ENCODE measurements at places on chromosomes 12 and 14.

DNA sequence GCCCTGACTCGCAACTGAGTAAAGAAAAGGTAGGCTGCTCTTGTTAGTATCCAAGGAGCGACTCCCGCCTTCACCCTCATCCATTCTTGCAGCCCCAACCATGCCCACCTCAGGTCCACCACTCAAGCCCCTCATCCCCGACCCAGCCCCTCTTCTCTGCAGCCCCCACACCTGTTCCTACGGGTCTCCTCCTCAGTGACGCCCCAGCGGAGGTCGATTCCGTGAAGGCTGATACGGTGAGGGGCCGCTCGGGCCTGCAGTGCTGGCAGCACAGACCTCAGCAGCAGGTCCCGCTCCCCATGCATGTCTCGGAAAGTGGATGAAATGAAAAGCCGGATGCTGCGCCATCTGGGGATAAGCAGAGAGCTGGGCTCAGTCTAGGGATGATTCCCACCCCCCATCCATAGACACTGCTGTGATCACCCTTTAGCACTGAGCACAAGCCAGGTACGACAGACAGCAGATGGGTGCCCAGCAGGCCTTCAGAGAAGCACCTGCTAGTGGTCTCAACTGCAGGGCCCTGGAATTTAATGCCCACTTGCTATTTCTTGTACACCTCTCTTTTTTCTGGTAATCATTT is 26.9 kb downstream of the TEP1 start:
- DNase-seq, result no peak

GRCh38 chr12:20711846-20712245 is 16.7 kb downstream of the SLCO1C1 start:
- DNase-seq, result no peak

GRCh38 chr12:12511895-12512711 is 50.6 kb downstream of the DUSP16 start:
- DNase-seq, result no peak

DNA sequence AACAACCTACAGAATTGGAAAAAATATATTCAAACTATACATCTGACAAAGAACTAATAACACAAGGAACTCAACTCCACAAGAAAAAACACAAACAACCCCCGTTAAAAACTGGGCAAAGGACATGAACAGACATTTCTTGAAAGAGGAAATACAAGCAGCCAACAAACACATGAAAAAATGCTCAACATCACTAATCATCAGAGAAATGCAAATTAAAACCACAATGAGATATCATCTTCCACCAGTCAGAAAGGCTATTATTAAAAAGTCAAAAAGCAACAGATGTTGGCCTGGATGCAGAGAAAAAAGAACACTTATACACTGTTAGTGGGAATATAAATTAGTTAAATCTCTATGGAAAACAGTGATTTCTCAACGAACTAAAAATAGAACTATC is 82.6 kb upstream of the CCDC91 start:
- no peak for DNase-seq

GRCh38 chr14:55103971-55104954 is 24.8 kb upstream of the LGALS3 start:
- no peak for DNase-seq

GRCh38 chr12:53683494-53683893 is 7.6 kb upstream of the ATP5MC2 start:
- DNase-seq, result no peak

DNA sequence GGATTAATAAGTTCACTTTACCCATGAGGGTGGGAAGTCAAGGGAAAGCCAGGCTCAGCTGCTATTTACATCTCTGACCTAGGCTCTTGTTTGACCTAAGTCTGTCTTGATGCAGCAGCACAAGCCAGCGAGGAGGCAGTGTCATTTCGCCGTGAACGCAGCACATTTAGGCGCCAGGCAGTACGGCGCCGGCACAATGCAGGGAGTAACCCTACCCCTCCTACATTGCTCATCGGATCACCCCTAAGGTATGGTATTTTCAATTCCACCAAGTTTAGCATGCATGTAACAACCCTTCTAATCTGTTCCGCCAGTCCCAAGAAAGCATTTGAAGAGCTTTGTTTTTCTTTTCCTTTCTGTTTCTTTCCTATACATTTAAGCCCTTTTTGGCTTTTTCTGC is 81.2 kb downstream of the PCNX1 start:
- DNase-seq, result no peak

DNA sequence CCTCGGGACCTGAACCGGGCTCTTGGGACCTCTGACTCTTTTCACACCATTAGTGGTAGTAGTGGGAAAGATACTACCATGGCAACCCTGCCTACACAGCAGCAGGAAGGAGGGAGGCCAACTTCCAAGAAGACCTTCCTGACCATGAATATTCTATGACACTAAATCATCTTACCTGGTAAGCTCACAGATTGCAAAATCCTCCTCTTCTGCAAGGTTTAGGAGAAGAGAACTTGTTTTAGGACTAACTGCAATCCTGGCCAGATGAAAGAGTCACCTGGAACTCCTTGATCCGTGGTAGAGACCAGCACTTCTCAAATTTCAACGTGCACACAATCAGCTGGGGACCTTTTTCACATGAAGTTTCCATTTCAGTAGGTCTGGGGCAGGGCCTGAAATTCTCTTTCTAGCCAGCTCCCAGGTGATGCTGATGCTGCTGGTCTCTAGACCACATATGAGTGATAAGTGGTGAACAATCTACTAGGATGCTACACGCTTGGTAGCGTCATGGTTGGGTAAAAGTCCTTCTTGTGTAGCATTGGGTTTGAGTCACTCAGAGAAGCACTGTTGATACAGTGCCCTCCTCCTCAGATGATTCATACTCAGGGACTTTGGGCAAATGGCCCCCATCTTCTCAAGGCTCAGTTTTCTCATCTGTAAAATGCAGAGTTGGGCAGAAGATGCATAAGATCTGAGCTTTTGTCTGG is 35.6 kb upstream of the FICD start:
- no peak for DNase-seq

- no peak for DNase-seq
Observed at GRCh38 chr12:15601210-15601800, 187.9 kb downstream of the EPS8 start.

DNA sequence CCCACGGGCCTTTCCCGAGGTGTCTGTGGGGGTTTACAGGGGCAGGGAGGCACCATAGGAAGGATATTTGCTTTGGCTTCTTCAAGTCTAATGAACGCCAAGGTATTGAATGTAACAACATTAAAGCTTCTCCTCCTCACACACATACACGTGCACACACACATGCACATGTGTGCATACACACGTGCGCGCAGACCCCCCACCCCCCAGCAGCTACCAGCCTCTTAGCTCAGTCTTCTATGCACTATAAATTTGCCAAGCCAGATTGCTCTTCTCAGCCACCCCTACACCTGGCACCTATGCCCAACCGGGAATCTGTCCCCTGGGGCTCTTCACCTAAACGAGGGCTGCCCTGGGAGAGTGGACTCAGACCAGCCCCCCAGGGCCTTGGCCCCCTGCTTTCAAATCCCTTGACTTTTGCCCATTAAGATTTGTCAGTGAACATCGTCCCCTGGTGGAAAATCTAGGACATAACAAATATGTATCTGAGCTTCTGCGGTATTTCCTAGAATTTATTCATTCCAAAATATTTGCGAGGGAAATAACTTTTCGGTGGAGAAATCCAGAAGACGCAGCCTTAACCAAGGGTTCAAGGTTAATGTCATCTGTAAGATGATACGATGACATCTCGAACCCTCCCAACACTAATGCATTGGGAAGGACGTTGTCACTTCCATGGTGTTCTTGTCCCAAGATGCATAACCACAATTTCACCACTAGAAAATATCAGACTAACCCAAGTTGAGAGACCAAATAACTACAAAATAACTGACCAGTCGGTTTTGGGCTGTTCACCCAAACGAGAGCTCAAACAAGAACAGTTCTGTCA is 330.4 kb downstream of the MED13L start:
- no peak for DNase-seq

DNA sequence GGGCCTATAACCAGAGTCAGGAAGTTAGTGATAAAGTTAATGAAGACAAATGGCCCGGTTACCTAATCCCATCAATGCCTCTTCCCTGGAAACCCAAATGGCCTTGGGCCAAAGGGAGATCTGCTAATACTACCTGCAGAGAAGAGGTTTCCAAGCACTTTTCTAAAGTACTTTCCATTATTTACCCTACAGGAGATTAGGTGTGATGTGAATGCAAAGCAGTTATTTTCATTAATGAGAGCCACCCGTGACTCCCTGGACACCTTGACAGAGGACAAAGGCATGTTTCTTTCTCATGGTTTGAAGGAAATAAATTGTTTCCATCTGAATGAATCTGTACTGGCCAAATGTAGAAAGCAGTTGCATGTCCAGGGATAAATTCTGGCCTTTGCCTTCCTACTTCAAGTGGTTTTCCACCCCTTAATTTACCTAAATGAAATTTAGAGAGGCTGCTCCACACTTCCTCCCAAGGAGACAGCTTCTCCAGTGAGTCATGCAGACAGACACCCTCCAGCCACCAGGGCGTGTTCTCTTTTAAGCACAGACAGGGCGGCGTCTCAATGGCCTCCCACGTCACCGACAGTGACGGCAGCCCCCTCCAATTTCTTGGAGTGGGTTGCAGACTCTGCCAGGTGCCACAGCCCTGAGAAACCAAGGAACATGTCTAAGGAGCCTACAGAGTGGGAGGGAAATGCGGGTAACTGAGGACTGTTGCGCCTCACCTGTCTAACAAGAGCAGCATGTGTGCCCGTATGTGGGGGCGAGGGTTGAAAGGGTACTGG is 43.9 kb upstream of the GNPNAT1 start:
- DNase-seq, result no peak

GRCh38 chr12:1436015-1436414 is 158.4 kb downstream of the FBXL14 start:
- no peak for DNase-seq

GRCh38 chr12:95838125-95838524 is 20.6 kb upstream of the SNRPF start:
- no peak for DNase-seq

DNA sequence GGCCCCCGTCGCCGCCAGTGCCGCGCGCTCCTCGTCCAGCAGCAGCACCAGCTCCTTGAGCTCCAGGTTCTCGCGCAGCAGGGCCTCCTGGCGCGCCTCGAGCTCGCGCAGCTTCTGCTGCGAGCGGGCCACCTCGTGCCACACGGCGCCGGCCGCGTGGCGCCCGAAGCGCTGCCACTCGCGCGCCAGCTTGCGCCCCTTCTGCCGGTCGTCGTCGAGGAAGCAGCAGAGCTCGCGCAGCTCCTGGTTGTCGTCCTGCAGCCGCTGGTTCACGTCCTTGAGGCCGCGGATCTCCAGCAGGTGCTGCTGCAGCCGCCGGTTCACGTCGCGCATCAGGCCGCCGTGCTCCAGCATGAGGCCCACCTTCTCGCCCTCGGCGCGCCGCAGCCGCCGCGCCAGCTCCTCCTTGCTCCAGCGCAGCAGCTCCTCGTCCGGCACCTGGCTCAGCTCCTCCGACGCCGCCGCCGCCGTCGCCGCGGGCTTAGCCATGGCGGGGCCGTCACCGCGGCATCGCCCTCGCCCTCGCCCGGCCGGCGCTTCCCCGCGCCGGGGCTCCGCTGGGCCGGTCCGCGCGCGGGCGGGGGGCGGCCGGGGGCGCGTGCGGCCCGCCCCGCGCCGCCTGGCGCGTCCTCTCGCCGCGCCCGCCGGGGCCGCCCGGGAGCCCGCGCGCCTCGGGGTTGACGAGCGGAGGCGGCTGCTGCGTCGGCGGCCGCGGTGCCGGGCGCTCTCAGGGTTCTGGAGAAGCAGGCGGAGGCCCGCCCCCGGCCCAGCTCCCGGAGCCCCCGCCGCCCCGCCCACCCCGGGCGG is at the start of gene CCDC85C:
Gene CCDC85C (minus strand): TSS at position 737 of the 807 bp plus-strand sequence. CDS start 248 bp downstream, at position 489.
- peak; percentile 59 for DNase-seq

GRCh38 chr12:124940393-124941169 is 26.1 kb upstream of the UBC start:
- peak; percentile 78 for DNase-seq

GRCh38 chr12:52186118-52186840 is 5.5 kb downstream of the KRT80 start:
- no peak for DNase-seq

- DNase-seq, result no peak
Observed at GRCh38 chr14:89167705-89168104, 249.3 kb downstream of the FOXN3 start.

DNA sequence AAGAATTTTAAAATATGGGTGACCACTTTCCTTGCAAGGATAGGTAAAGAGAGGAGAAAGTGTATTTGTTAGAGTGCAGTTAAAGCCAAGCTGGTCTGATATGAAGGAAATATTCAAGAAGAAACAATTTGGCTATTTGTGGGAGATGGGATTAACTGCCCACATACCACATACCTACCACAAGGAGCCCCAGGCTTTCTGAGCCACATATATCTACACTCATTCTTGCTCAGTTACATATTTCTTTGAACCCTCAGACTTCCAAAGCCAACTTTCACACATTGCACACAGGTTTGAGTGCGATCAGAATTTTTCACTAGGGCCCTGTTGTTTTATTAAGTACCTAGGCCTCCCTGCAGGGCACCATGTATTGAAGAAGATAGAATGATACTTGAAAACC is 330.2 kb downstream of the ZFP36L1 start:
- no peak for DNase-seq

DNA sequence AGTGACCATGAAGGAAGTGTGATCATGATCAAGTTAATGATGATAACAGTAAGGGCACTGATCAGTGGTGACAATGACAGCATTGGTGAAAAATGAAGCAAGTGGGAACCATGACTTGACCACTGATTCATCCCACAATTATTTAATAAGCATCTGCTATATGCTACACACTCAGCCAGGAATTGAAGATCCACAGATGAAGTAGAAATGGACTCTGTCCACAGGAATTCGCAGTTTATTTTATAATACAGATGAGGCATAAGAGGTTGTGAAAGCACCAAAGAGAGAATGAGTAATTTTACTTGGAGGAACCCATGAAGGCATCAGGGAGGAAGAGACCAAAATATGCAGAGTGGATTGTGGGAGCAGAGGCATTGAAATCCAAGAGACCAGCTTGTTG is 33.8 kb upstream of the SMUG1 start:
- no peak for DNase-seq

DNA sequence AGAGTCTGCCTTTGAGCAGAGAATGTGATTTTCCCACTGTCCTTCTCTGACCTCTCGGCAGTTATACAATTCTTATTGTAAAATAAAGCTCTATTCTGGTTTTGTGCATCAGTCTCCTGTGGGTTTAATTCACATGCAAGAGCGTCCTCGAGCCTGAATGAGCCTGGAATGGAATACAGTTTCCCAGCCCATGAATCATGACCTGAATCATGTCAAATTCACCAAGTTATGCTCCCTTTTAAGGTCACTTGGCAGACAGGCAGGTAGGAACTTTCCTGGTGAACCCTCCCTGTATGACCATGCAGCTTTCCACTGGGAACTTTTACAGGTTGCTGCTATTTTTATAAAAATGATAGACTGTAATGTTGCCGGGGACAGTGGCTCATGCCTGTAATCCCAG is 41.7 kb downstream of the BICD1 start:
- no peak for DNase-seq
